Activated naive CD8-positive, alpha-beta T cell treated with anti-CD3 and anti-CD28 coated beads for 36 hours (primary cell): ENCODE measurements at places on chromosomes 3 and 15. TPM values are rescaled to one million over a fixed set of nuclear protein-coding genes. Genes with fewer than 3 reads are reported as not detected.

DNA sequence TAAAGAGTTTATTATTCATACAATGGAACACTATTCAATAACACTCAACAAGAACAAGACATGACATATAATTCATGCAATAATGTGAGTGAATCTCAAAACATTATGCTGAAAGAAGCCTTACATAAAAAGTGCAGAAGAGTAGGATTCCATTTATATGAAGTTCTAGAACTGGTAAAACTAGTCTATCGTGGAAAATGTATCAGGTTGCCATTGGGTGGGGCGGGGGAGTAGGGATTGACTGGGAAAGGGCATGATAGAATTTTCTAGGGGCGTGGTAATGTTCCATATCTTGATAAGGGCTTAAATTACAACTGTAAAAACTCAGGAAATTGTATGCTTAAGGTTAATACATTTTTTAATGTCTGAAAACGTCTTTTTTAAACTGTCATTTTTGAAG lies 247.9 kb downstream of the SATB1 start:
- no peaks in the 10 kb centered on the region for H3K36me3 ChIP-seq
- no peak overlapping the region for H3K27ac ChIP-seq
- no peak for DNase-seq
- H3K4me3 ChIP-seq = no peak overlapping the region

DNA sequence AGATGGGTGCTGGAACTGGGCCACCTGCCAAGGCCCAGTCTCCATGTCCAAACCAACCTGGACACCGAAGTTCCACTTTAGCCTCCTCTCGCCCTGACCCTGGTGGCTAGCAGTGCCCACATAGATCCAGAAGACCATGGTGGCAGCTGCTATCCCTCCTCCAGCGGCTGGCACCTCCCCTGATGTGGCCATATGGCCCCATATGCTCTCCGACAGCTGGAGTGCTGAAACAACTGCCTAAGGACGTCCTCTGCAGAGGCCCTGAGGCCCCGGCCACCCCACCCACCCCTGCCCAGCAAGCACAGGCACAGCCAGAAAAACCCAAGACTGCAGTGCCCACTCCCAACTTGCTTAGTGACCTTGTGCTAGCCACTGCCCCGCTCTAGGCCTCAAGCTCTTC lies 182.3 kb upstream of the LINGO1 start:
- H3K4me3 ChIP-seq = no peak overlapping the region
- no peaks in the 10 kb centered on the region for H3K4me1 ChIP-seq
- peaks cover 24% of the 10 kb centered on the region for H3K27me3 ChIP-seq
- no peak for DNase-seq
- H3K36me3 ChIP-seq = no peaks in the 10 kb centered on the region

DNA sequence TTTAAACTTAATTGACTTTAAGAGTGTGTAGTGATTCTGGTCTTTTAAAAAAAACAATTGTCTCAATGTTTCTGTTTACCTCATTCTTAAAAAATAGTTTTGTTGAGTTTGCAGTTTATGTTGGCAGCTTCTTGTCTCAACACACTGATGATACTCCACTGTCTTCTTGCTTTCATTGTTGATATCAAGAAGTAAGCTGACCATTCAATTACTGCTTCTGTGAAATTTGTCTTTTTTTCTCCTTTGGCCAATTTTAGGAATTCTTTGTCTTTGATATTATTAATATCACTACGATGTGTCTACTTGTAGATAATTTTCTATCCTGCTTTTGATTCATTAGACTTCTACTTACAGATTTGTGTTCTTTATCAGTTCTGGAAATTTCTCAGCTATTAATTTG lies 31.4 kb downstream of the PAK2 start:
- peaks cover 28% of the 10 kb centered on the region for H3K36me3 ChIP-seq
- no peak for DNase-seq
- H3K27ac ChIP-seq = no peak overlapping the region
- no peak overlapping the region for H3K4me3 ChIP-seq
- H3K27me3 ChIP-seq = no peaks in the 10 kb centered on the region

DNA sequence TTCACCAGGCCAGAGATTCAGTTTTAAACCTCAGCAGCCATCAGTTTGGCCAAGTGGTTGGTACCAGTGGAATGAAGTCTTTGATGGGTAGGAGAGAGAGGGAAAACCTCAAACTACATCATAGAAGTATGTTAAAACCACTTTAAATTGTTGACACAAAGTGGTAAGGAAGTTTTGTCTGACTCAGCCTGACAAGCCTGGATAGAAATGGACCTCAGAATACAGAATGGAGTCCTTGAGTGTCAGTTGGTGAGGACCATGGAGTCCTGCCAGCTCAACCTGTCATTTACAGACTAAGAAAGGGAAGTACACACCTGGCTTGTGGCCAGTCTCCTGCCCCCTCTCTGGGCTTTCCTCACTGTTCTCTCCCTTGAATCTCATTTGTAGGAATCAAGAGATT lies 12.1 kb downstream of the EAF1 start:
- no peak overlapping the region for H3K4me3 ChIP-seq
- no peaks in the 10 kb centered on the region for H3K4me1 ChIP-seq
- H3K27me3 ChIP-seq = no peaks in the 10 kb centered on the region
- H3K36me3 ChIP-seq = peaks cover 24% of the 10 kb centered on the region

PIF1 gene
- 27.3 TPM for total RNA-seq

C15orf39 gene
- 35.7 TPM for total RNA-seq
